ENCODE measurements at places on chromosomes 13 and 19. TPM values are rescaled to one million over a fixed set of nuclear protein-coding genes. Genes with fewer than 3 reads are reported as not detected.

The EHD2 gene
- total RNA-seq = 51.5 TPM

The LILRB4 gene
- total RNA-seq = 3.3 TPM

The SULT2A1 gene
- total RNA-seq = not detected

The LIN7B gene
- 19.8 TPM for total RNA-seq

The IRGC gene
- total RNA-seq = not detected

The C5AR2 gene
- 0.42 TPM for total RNA-seq

The WDR62 gene
- 28.7 TPM for total RNA-seq

The NLRP4 gene
- not detected for total RNA-seq

The ZNF576 gene
- total RNA-seq = 12.2 TPM

The KCNC3 gene
- 2.5 TPM for total RNA-seq

The OR7D2 gene
- total RNA-seq = 0.07 TPM

The PLIN5 gene
- 44.2 TPM for total RNA-seq

The CPB2 gene
- total RNA-seq = not detected
